ENCODE measurements at places on chromosomes 3 and 15.

DNA sequence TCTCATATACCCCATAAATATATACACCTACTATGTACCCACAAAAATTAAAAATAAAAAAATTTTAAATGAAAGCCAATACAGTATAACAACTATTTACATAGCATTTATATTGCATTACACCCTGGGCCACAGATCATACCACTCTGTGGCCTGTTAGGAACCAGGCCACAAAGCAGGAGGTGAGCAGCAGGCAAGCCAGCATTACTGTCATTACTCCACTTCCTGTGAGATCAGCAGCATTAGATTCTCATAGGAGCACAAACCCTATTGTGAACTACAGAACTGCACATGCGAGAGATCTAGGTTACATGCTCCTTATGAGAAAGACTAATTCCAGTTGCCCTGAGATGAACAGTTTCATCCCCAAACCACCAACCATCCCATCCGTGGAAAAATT is 17.4 kb downstream of the FILIP1L start:
- DNase-seq, result no peak

- no peak for DNase-seq
These were observed 8.7 kb upstream of the GRM2 start for GRCh38 chr3:51698209-51698608.

DNA sequence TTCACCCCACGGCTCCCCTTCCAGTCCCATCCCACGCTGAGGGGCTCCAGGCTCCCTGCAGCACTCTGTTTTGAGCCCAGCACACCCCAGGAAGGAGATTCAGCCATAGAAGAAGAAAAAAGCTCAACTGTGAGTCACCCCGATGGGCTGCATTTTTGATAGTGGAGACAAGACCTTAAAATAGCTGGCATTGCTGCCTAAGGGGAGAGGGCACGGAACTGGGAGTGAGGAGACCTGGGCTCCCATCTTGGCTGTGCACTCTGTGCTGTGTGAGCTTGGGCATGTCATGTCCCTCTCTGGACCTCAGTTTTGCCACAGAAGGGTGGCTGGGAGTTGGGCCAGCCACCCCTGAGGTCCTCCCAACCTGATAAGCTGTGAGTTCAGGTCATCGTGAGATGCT is 57.2 kb upstream of the SMAD6 start:
- no peak for DNase-seq

GRCh38 chr3:30319713-30320112 is 286.7 kb upstream of the TGFBR2 start:
- DNase-seq, result peak; percentile 43

DNA sequence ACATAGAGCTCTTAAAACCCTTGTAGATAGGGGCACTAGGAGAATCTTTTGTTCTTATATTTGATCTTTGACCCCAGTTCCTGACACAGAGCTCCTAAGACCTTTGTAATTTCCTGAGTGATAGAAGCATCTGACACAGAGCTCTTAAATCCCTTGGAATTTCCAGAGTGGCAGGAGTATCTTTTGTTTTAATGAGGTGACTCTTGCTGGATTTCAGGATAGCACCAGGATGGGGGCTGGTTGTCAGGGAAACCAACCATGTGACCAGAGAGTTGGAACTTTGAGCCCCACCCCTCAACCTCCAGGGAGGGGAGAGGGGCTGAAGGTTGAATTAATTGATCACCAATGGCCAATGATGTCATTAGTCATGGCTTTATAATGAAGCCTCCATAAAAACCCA is 47.6 kb upstream of the ST8SIA2 start:
- DNase-seq, result no peak

DNA sequence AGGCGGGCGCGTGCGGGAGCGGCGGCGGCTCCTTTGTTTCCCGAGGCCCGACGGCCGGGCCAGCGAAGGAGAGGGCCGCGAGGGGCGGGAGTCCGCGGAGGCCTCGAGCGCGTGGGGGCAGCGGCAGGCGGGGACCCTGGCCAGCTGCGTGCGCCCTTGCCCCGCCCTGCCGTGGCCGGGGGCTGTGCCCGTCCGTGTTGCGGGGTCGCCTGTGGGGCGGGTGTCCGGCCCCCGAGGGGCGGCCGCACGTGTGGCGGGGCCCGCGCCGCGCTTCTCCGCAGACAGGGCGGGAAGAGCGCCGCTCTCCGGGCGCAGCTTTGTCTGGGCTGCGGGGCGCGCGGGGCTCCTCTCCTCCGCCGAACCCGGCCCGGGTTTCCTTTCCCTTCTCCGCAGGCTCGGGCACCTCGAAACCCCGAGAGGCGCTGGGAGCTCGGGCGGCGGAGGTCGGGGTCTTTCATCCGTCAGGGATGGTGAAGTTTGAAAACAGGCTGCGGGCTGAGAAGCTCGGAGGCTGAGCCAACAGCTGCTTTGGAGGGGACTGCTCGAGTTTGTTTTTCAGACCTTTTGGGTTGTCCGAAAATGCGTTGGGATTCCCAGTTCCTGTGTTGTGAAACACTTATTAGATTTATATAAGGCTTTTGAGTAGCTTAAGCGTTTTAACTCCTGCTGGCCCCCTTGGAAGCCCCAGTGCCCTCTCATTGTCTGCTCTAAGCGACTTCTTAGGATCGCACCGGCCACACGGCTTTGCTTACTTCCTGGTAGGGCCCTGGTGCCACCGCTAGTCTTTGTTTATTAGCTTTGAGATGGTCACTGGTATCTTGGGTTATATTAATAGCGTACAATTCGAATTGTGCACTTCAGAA is 817 bp downstream of the USP3 start:
- peak; percentile 77 for DNase-seq

GRCh38 chr3:9036404-9037131 is 73.3 kb upstream of the RAD18 start:
- DNase-seq, result no peak

GRCh38 chr3:171333784-171334464 is 126.3 kb downstream of the TNIK start:
- no peak for DNase-seq

DNA sequence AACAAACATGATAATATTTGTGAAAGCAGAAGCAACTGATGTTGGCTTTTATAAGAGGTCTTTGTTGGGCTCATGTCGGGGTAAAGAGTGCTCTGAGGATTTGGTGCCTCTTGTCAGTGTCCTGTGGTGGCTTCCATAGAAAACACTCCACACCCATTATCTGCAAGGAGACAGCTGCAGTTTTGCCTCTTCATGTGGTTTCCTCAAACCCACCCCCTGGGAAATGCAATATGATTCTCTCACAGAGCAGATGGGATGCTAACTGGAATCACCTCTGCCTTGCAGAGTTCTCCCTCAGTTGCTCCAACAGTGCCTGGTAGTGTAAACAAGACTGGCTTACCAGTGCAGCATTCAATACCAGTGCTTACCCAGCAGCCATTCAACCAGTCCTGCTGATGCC is 771.4 kb upstream of the CFAP20DC start:
- no peak for DNase-seq
